Stromal cell of bone marrow (primary cell): ENCODE measurements at places on chromosomes 5 and 9.
A peak's percentile ranks its signal among the peaks of the same experiment; 100 is the strongest.

GRCh38 chr5:149597618-149598017 is 16.3 kb downstream of the ARHGEF37 start:
- DNase-seq, result no peak

DNA sequence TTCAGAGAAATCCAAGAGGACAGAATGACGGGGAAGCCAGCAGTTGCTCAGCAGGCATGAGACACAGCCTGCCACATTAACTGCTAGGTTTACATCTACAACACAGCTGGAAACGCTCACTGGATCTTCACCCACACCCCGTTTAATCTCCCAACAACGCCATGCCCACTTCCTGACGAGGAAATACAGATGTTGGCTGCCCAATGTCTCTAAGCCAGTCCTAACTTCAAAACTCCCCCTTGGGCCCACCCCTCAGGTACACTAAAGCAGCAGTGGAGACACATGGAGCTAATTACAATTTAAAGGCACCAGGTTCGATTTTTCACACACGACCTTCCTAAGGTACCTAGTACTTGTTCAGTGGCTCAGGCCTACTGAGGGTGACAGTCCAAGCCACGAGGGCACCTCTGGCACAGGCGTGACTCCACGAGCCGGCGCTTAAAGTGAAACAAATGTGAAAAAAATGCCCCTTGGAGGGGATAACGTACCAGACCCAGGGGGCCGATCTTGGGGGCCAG is 904 bp downstream of the RPL12 start:
- no peak for DNase-seq

GRCh38 chr5:169805937-169806700 is 169.0 kb downstream of the DOCK2 start:
- no peak for DNase-seq

DNA sequence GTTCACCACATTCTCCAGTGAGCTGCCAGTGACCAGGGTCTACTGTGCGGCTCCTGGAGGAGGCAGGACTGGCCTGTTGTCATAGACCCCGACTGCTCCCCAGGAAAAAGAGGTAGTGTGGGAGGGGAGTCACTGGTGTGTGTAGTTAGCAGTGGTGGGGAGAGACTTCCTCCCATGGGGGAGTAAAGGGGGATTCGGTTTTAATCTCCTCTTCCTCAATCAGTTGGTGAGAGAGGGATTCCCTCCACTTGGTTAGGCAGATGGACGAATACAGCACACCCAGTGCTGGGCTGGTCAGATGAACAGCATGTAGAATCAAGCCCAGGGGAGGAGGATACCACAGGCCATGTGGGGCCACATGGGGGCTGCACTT is 207.6 kb upstream of the S1PR3 start:
- DNase-seq, result no peak

DNA sequence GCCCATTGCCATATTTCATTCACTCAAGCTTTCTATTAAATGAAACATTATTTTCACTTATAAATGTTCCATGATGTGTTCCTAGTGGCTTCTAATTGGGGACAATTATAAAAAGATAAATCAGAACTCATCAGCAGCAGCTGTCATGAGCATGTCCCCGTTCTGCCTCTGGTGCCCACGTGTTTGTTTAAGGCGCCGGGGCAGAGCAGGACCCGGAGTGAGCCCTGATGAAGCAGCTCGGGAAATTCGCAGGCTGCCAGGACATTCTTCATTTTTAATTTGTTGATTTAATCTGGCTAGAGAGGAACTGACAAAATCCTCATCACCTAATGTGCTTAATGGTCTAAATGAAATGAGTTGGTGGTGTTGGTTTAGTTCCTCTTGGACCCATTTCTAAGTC is 475.0 kb downstream of the CTNND2 start:
- no peak for DNase-seq

- DNase-seq, result no peak
Measured at GRCh38 chr9:26756881-26757280, 135.7 kb downstream of the CAAP1 start.

- no peak for DNase-seq
Measured at GRCh38 chr9:126363250-126363649, 36.6 kb downstream of the MVB12B start.

- no peak for DNase-seq
Measured at GRCh38 chr9:123420592-123421111, 64.7 kb downstream of the CRB2 start.

GRCh38 chr9:136659861-136660784 is 2.6 kb upstream of the EGFL7 start:
- no peak for DNase-seq

DNA sequence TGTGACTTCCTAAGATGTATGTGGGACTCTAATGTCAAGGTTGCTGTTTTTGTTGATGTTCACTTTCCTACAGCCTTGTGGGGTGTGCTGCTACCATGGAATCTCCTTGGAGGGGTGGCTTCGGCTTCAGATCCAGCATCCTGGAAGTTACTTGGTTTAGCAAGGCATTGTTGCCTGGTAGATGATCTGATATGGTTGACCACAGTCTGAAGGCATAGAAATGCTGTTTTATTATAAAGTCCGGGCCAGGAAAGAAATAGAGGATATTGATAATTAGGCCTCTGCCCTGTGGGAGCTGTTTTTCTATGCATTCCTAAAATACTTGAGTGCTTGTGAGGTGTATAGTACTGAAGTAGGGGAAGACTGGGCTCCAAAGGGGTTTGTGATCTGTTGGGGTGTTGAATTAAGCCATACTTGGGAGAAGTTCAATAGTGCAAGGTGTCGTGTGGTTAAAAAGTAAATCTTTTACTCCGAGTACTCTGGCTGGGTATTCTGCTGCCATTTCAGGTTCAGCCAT is 27.3 kb upstream of the CREBRF start:
- DNase-seq, result no peak

DNA sequence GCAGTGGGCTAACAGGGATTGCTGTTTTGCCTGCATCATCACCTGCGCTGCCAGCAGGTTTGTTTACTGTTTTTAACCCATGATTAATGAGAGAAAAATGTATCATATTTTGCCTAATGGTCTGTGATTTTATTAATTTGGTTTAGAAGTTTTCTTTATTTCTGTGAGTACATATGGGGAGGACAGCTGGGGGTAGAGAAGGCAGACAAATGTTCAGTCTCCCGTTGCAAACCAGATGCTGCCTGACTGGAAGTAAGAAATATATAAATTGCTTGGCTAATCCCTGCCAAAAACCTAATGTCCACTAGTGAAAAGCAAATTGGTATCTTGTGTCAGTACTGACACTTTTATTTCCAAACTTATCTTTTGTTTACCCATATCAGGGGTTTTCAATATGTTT is 1766.1 kb upstream of the C9orf72 start:
- DNase-seq, result no peak

DNA sequence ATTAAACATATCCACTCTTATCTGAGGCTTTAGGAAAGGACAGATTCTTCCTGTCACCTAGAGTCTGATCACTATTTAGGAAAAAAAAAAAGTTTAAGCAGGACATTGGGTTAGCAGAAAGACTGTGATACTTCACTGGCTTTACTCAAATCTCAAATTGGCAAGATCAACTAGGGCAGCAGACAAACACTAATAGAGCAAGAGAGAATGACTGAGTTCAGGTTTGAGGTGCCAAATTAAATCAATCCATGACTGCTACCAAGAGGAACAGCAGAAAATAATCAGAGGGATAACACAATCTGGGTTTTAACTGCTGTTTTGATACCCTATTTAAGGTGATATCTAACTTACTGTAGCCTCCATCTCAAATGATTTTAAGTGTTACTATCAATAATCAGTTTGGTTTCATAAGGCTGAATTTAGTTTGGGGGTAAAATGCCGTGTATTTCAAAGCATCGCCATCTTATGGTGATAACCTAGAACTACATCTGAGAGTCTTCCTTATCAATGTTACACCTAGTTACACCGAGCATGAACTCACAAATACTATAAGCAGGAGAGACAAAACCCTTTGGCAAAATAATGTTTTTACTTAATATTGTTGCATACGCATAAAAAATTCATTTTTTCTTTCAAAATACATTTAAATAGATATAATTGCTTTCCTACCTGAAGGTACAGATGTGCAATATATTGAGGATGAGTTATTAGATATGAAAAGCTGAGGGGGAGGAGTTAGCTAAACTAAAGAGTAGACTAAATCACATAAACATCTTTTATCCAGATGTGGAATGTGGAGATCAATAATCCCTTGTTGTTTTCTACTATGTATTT is 286.4 kb upstream of the CDH12 start:
- no peak for DNase-seq

DNA sequence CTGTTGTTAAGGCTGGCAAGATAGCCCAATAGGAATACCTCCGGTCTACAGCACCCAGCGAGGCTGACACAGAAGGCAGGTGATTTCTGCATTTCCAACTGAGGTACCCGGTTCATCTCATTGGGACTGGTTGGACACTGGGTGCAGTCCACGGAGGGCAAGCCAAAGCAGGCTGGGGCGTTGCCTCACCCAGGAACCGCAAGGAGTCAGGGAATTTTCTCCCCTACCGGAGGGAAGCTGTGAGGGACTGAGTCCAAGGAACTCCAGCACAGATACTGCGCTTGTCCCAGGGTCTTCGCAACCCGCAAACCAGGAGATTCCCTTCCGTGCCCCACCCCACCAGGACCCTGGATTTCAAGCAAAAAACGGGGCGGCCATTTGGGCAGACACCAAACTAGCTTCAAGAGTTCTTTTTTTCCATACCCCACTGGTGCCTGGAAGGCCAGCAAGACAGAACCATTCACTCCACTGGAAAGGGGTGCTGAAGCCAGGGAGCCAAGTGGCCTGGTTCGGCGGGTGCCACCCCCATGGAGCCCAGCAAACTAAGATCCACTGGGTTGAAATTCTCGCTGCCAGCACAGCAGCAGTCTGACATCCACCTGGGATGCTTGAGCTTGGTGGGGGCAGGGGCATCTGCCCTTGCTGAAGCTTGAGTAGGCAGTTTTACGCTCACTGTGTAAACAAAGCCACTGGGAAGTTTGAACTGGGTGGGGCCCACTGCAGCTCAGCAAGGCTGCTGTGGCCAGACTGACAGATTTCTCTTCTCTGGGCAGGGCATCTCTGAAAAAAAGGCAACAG is 647.2 kb downstream of the BNC2 start:
- DNase-seq, result no peak

DNA sequence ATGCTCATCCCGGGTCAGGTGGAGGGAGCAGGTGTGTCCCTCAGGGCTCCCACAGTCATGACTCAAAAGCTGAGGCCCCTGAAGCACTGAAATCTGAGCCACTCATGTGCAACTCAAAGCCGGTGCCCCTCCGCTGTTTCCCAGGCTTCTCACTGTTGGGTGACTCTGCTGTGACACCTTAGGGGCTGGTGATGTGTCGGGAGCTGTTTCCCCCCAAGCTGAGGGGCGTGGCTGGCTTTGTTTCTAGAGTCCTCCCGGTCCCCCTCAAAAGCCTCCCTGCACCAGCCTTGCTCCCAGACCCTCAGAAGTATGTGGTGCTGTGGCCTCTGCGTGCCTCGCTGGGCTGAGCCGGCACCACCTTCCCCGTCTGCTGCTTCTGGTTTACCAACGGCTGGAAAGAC is 39.7 kb downstream of the PLPP7 start:
- DNase-seq, result no peak

GRCh38 chr9:18489861-18490260 is 15.9 kb downstream of the ADAMTSL1 start:
- no peak for DNase-seq

- no peak for DNase-seq
Measured at GRCh38 chr9:92299116-92299515, 5.6 kb upstream of the IARS1 start.

- no peak for DNase-seq
Measured at GRCh38 chr5:56529666-56530430, 285.5 kb upstream of the MAP3K1 start.

DNA sequence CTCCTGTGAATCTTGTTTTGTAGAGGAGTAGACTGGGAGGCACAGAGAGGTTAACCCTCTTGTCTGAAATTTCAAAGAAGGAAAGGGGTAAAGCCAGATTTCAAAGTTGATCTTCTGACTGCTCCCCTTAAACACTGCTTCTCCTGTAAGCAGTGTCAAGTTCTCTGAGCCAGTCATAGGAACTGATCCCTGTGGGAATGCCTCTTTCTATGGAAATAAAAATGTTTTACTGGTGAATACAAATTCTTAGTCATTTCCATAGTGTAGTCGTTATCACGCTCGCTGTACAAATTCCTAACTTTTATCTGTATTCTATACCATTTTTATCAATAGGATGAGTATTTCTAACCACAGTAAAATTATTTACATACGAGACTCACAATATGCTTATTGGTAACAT is 66.3 kb upstream of the PRRC1 start:
- DNase-seq, result no peak

DNA sequence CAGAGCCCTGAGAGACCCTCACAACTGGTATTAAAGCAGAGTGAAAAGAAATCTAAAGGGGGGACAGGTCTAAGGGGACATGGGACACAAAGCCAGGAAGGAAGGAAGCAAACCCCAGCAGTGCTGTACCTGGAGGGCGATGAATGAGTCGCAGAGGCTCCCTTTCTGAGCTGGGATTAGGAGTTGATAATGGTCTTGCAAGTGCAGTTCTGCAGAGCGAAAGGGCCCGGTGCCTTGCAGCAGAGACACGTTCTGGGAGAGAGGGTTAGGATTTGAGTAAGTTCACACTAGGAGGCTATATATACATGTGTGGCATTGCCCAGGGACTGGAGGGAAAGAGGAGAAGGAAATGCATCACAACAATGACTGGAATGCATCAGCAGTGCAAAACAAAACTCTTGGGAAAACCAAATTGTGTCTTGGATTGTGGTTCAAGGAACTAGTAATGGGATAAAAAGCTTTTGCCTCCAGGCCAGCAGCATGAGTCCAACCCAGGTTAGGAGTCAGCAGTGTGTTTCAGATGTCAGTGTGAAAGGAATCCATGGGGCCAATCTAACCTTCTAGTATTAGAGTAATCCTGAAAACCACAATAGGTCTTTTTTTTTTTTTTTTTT is 38.8 kb upstream of the LIFR start:
- DNase-seq, result peak; percentile 43

DNA sequence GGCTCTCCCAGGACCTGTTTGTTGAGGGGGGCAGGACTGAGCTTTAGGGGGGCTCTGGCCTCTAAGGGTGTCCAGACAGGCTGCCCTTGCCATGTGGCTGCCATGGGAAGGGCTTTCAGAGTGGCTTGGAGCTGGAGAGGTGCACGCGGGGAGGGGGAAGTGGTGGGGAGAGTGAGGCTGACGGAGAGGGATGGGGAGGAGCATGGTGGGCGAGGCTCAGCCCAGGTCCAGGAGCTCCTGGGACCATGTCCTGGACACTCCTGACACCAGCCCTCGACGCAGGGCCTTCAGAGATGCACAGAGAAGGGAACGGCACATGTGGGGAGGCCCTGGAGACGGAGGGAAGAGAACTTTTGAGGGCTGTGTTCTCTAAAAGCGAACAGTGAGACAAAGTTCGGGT is 2.4 kb downstream of the SPAAR start:
- DNase-seq, result no peak

DNA sequence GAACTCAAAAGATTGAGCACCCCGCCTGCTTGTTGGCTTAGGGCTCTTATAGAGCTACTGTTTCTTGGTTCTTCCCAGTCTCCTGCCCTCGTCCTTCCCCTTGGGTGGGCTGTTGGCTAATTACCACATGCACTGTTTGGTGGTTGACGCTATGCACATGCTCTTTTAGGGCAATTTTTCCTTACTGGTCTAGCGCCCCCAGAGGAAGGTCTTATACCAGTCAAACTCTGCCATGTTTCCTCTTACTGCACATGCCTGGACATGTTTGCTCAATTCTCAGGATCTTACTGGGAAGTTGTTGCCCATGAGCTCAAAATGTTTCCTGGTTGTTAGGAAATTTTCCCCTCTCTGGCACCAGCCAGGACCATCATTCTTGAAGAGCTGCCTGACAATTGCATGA is 101.9 kb downstream of the SLC28A3 start:
- no peak for DNase-seq

- no peak for DNase-seq
Measured at GRCh38 chr5:7117961-7118360, 278.0 kb upstream of the ADCY2 start.

GRCh38 chr9:74666625-74667316 is 169.6 kb downstream of the RORB start:
- DNase-seq, result peak; percentile 5
